ENCODE measurements at places on chromosomes 7 and 10.

GRCh38 chr7:44625526-44626471, 19.4 kb downstream of the OGDH start:
- no peak for DNase-seq

GRCh38 chr7:148148456-148148855, 442.1 kb upstream of the C7orf33 start:
- no peak for DNase-seq

DNA sequence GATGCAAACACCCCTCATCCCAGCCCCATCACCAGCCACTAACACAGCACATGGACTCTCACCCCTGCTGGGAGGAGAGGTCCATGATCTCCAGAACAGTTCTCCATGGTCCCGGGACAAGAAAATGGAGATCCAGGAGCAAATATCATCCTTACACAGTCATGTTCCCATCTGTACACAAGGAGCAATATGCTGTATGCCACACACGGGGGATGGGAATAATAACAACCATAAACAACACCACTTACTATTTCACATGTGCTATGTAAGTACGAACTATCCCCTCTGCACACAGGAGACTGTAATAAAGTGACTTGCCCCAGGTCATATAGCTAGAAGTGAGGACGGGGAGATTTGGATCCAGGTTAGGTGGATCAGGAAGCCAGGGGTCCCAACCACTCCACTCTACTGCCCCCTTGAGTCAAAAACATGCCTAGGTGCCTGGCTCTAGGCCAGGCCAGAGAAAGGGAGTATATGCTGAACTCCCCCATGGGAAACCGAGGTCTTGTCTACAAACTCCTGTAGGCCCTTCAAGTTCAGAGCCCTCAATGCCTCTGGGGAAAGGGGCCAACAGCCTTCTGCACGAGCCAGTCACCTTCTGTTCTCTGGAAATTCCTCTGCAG, 34.1 kb downstream of the LRRC20 start:
- peak; percentile 48 for DNase-seq

GRCh38 chr10:91617072-91617609, 15.7 kb downstream of the PPP1R3C start:
- peak; percentile 92 for DNase-seq

GRCh38 chr7:114107522-114107921, 188.7 kb upstream of the PPP1R3A start:
- DNase-seq = no peak

GRCh38 chr7:115844857-115845256, 185.7 kb downstream of the TFEC start:
- DNase-seq = no peak

- DNase-seq = no peak
Observed at GRCh38 chr7:127587663-127588018, 570 bp upstream of the ARF5 start.

DNA sequence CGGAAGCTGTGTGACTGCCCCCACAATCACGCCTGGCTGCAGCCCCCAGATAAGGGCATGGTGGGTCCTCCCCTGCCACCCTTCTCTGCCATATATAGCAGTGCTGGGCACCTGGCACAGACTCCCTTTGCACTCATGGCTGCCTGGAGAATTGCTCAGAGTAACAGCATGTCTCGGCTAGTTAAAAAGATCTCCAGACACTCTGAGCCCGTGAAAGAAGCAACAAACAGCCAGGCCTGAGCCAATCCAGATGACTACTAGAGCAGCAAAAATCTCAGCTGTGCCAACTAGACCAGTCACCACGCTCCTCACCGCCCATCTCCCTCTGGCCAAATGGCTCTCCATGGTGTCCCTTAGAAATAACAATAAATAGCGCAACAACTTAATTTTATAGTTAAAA, 71.3 kb downstream of the PARD3 start:
- peak; percentile 21 for DNase-seq

DNA sequence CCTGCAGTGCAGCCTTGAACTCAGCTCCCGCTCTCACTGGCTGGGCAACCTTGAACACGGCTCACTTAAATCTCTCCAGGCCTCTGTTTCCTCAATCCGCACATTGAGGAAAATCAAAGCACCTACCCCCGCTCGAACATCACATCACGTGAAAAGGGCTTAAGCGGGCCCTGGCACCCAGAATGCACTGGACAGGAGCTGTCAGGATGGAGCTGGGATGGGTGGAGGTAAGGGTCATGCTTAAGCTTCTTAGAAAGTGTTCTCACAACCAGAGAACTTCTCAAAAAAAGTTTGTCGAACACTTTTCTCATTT, 55.7 kb upstream of the MGMT start:
- DNase-seq = no peak

DNA sequence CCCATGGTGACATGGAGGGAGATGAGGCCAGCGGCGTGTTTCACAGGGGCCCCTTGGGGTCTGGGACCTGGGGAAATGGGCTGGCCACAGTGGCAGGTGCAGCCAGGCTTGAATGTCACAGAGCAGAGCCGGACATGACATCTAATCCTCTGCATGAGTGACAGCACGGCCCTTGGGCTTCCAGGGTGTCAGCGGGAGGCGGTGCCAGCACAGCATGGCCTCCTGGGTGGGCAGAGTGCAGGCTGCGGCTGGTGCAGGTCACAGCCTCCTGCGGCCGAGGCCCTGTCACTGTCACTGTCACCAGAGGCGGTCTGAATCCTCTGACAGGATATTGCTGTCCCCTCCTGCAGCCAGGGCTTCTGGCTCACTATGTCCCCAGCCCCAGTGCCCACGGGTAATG, 18.2 kb downstream of the BHLHA15 start:
- DNase-seq = no peak

- DNase-seq = no peak
Observed at GRCh38 chr10:110167149-110167548, 40.3 kb upstream of the MXI1 start.

GRCh38 chr10:79047584-79047874, 21.2 kb upstream of the ZMIZ1 start:
- no peak for DNase-seq

- DNase-seq = no peak
Observed at GRCh38 chr10:70729763-70730357, 55.3 kb downstream of the TBATA start.

- DNase-seq = no peak
Observed at GRCh38 chr7:101554584-101555268, 74.4 kb downstream of the MYL10 start.

- DNase-seq = peak; percentile 46
Observed at GRCh38 chr10:110413903-110414547, 83.7 kb upstream of the DUSP5 start.

DNA sequence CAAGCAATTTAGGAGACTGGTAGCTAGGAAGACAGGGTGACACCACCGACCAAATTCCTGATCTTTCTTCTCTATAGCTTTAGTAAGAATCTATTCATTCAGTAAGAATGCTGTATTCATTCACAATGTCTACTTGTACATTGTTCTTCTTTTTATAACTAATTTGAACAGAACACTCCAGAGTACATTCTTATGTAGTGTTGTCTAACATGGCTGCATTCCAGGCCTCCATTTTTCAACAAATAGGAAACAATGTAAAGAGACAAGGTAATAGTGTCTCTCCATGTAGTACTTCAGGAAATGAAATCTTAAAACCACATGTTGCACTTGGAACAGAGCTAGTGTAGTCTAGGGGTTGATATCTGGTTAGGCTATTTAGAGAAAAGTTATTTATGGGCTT, 1.8 kb downstream of the VCL start:
- peak; percentile 62 for DNase-seq

- no peak for DNase-seq
Observed at GRCh38 chr10:78435484-78436221, 402.0 kb downstream of the RPS24 start.

- DNase-seq = no peak
Observed at GRCh38 chr7:139582130-139582650, 58.7 kb downstream of the CLEC2L start.

GRCh38 chr10:97708976-97709946, 4.3 kb upstream of the MARVELD1 start:
- DNase-seq = peak; percentile 88

Measured in cardiac fibroblast (primary cell).